Central memory CD4-positive, alpha-beta T cell (primary cell): ENCODE measurements at places on chromosomes 13 and 19.

DNA sequence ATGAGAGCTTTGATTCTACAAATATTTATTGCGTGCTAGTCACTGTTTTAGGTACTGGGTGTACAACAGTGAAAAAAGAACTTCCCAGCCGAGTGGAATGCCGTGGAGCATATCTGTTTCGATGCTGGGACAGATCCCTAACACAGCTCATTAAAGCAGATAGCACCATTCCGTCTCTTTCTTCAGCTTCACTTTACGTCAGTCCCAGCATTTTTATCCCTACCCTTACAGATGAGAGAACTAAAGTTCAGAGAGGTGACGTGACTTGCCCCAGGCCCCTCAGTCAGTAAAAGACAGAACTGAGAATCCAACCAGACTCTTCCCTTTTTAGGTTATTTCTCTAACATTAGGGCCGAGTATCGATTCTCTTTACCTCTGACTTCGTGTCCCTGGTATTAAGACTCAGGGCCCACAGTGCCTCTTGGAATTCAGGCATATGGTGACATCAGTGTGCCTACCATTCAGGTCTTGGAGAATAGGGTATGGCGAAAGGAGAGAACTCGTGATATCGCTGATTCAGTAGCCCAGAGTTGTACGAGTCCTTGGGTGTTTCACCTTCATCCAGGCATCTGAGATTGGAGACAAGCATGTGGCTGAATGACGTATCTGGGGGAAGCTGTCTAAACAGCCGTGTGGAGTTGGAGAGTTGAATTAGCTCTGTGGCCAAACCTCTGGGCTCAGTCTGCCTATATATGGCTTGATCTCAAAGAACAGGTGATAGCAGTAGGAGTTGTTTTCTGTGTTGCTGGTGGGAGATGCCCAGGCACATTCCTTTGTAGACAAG, 27.1 kb downstream of the ACTN4 start:
- no peak for DNase-seq

DNA sequence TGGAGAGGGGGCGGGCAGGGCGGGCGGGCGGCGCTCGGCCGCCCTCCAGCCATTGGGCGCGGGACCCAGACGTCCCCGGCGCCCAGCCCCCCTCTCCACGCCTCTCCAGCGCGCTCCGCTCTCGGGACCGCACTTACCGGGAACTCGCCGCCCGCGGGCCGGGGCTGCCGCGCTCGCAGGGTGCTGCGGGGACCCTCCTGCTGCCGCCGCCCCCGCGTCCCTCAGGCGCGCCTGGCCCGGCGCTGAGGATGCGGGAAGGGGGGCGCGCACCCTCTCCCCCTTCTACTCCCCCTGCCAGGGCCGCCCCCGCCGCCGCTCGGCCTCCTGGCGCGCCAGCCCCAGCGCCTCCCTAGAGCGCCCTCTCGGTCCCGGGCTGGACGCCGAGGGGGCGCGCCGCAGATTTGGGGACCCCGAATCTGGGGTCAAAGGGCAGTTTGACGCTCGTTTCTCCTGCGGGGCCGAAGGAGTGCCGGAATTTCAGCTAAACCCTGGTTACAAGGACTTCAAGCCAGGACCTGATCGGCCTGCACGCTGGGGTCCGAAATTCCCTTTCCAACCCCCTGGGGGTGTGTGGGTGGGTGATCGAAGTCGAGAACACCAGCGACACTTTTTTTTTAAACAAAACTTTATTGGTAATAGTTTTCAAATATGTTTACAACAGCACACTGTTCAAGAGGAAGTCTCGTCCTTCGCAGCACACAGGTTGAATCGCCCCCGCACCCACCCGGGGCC, 696 bp upstream of the SAMD1 start:
- DNase-seq: peak; percentile 74

GRCh38 chr19:30360376-30361106, 11.6 kb upstream of the ZNF536 start:
- DNase-seq: no peak

DNA sequence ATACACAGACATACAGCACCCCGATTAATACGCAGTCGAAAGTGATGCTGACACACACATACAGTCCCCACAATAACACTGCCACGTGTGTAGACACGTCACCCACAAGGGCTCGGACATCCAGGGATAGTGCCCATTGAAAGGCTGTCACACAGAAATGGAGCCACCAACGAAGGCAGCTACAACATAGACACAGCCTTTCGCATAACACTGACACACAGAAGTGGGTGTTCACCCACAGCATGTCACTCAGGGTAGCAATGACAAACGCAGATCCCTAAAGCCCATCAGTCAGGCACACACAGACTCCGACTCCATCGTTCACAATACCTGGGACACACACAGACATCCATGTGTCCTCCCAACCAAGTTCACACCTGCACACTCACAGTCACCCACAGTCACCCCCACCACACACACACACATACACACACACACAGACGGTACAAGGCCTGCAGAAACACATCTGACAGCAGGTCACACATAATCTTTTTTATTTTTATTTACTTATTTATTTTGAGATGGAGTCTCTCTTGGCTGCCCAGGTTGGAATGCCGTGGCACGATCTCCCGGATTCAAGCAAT, 10.4 kb upstream of the NANOS3 start:
- DNase-seq: no peak

DNA sequence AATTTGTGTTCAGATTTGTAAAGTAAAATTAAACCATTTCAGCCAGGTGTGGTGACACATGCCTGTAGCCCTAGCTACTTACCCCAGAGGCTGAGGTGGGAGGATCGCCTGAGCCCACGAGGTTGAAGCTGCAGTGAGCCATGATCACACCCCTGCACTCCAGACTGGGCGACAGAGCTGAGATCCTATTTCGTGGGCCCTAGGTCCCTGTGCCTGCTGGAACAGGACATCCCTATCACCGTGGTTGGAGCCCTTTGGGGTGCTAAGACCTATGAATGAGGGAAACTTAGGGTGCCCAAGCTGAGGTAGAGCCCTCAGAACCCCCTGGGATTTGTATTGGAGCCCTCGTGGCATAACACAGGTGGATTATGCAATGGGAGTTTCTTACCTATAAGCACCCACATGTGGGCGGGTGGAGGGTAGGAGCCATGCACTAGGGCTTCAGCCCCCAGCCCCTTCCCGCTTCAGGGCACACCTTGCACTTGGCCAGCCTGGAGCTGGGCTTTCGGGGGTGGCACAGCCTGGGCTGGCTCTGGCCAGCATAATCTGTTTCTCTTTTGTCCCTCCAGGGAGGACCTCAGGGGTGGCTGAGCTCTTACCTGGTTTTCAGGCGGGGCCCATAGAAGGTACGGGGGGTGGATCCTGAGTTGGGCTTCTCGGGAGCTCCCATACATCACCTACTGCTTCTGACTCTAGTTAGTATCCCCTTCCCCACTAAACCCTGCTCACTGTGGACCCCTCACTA, 7.2 kb upstream of the USF2 start:
- DNase-seq: no peak

DNA sequence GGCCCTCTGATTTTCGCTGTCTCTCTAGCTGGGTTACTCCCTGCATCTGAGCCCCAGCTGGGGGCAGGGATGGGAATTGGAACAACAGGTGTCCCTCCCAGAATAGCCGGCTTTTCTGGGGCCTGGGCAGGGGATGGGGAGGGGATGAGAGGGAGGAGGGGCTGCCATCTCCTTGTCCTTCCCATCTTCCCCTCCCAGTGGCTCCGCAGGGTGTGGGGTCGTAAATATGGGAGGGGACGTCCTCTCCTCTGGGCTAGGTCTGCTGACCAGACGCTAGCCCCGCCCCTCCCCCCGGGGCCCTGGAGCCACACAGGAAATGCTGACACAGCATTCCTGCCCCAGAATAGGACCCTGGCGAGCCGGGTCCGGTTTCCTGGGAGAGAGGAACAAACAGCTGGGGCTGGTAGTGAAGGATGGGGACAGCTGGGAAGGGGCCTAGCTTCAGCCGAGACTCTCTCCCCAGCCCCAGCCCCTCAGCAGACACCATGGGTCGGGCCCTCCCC, 1.1 kb downstream of the RYR1 start:
- DNase-seq: no peak

DNA sequence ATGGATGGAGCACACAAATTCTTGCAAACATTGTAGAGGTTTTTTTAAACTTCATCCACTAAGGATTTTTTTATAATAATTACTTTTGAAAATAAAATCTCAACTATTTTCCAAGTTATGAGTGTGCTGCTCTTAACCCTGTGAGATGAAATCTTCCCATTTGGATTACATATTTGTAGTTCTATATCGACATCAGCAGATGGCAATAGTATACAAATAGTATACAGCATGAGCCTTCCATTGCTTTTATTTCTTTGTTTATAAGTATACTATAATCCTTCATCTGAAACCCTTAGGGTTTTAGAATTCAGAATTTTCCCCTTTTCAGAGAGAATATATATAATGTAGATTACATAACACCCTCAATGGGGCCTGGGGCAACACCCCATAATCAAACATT, 70.5 kb downstream of the GJA3 start:
- no peak for DNase-seq

- DNase-seq: no peak
Observed at GRCh38 chr13:25927932-25928331, 123.9 kb downstream of the SHISA2 start.

- DNase-seq: peak; percentile 74
Observed at GRCh38 chr13:71290963-71291841, 575.8 kb downstream of the DACH1 start.

DNA sequence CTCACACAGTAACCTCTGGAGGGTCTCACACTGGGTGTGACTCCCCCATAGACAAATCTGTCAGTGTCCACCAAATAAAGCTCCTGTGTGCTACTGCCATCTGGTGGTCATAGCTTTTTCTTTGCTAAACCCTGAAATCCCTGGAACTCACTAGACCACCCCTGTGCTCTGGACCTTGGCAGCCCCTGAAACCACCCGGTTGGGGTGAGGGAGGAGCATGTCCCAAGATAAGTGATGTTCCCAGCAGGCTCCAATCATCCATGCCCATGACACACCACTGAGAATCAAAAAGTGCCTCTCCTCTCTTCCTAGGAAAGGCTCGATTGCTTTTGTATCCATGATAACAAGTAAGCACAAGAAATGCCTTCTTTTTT, 6.5 kb upstream of the HSD17B14 start:
- DNase-seq: peak; percentile 54

DNA sequence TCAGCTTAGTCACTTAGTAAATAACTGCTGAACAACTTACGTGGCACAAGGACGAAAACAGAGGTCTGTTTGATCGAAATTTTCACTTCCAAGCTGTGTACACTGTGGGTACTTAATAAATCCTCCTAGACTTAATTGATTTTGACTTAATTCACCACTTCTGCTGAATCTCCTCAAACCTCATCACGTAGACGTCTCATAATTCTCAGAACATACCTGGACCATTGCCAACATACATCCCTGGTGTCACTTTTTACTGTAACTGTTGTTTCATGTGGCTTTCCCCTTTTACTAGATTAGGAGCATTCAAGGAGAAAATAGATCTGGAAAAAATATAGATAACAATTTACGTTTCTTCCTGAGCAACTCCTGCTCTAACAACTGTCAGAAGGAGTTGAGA, 105.0 kb downstream of the MBNL2 start:
- no peak for DNase-seq

DNA sequence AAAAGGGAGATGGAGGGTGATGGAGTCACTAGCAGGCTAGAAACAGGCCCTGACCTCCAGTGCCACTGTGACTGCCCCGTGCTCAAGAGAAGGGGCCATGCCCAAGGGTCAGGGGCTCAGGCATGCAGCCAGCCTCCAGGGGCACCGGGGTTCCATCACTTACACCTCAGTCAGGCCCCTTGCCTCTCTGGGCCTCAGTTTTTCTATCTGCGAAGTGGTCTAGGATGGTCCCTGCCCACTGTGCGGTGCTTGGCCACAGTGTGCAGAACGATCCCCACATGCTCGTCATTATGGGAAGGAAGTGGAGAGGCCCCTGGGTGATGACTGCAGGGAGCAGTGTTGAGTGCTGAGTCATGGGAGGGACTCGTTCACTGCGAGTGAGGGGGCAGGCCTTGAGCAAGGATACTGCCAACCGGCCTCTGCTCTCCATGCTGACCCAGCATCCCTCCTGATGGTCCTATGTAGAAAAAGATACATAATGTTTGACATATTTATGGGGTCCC, 23.1 kb downstream of the TMED1 start:
- DNase-seq: no peak

DNA sequence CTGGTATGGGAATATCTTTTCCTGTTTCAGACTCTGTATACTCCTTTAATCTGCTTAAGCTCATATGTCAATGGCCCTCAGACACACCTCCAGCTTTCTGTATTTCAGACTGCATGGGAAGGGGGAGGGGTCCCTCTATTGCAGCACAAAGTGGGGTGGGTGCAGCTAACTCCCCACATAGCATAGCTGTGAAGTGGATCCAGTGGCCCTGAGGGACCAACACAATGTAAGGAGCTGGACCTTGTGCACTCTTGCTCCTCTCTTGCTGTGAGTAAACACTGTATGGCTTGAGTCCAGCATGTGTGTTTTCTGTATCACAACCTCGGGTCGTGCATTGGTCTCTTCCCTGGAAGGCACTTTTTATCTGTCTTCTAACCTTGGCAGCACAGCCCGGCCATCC, 669.9 kb downstream of the PCDH9 start:
- DNase-seq: no peak

DNA sequence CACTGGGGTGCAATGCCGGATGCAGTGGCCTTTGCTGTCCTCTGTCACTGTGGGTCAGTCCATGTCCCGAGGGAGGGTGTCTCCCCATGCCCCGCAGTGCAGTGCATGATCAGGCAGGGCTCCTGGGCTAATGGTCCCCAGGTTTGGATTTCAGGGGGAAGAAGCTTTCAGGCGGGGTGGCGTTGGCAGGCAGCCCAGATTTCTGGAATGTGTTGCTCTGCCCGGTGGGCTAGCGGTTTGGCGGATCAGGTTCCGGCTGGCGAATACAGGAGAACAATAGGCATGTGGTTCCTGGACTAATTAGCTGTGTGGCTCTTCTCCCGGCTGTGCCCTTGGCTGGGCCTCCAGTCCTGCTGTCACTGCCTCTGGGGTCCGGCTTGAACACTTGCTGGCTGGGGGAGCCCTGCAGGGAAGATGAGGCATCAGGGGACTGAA, 141.3 kb downstream of the FGF9 start:
- no peak for DNase-seq

DNA sequence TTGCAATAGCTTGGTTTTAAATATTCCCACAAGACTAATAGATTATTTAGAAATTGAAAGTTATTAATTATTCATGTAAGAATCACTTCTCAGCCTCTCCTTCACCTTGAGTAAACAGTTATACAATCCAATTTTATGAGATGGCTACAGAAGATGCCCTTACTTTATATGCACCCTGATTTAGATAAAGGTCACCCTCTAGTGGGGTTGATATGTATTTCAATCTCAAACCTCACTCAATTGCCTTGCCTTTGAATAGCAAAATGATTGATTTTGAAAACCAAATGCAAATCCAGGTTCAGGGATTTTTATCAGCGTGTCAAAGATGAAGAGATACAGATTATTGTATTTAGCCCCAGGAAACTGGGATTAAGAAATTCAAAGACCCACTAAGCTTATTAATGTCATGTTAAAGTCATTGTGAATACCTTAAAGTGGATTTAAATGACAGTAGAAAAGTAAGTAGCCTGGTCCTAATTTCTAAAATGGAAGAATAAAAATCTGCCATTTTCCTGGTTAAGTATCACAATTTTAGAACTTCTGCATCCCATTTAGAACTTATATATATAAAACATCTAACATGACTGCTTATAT, 305.1 kb downstream of the ITGBL1 start:
- peak; percentile 18 for DNase-seq

- no peak for DNase-seq
Observed at GRCh38 chr13:48443442-48444208, 30.7 kb upstream of the LPAR6 start.

GRCh38 chr19:6531956-6532243, 1.1 kb downstream of the TNFSF9 start:
- DNase-seq: no peak
